ENCODE measurements at places on chromosomes 12 and 14.

- DNase-seq, result no peak
These were observed 2.5 kb upstream of the SALL2 start for GRCh38 chr14:21528381-21529348.

DNA sequence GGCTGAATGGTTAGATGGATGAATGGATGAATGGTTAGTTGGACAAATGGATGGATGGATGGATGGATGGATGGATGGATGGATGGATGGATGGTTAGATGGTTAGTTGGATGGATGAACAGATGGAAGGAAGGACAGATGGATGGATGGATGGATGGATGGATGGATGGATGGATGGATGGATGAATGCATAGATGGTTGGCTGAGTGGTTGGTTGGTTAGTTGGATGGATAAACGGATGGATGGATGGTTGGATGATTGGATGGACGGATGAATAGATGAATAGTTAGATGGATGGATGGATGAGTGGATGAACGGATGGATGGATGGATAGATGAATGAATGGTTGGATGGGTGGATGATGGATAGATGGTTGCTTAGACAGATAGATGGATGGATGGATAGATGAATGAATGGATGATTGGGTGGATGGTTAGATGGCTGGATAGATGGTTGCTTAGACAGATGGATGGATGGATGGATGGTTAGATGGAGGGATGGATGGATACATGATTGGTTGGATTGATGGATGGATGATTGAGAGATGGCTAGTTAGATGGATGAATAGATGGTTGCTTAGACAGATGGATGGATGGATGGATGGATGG is 48.8 kb upstream of the HSPB8 start:
- DNase-seq, result no peak

- DNase-seq, result no peak
These were observed 446 bp downstream of the PPP1R12A start for GRCh38 chr12:79934281-79935020.

- DNase-seq, result no peak
These were observed 75.0 kb downstream of the SCAF11 start for GRCh38 chr12:45915405-45915804.

DNA sequence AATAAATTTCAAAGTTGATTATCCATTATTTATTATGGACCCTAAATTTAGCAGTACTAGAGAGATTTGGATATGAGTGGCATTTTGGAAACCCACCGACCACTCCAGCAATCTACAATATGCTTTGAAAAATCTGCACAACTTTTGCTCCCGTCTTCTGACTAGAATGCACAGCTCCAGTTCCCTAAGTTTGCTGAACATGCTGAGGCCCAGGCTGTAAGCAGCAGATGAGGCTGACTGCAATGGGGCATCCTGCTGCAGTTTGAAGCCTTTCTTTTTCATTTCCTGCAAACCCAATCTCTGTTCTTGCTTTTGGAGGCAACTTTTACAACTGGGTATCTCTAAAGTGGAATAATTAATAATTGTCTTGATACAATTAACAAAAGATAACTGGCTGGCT is 405.8 kb downstream of the ATP23 start:
- DNase-seq, result no peak

GRCh38 chr12:59963546-59963945 is 367.7 kb downstream of the SLC16A7 start:
- no peak for DNase-seq

DNA sequence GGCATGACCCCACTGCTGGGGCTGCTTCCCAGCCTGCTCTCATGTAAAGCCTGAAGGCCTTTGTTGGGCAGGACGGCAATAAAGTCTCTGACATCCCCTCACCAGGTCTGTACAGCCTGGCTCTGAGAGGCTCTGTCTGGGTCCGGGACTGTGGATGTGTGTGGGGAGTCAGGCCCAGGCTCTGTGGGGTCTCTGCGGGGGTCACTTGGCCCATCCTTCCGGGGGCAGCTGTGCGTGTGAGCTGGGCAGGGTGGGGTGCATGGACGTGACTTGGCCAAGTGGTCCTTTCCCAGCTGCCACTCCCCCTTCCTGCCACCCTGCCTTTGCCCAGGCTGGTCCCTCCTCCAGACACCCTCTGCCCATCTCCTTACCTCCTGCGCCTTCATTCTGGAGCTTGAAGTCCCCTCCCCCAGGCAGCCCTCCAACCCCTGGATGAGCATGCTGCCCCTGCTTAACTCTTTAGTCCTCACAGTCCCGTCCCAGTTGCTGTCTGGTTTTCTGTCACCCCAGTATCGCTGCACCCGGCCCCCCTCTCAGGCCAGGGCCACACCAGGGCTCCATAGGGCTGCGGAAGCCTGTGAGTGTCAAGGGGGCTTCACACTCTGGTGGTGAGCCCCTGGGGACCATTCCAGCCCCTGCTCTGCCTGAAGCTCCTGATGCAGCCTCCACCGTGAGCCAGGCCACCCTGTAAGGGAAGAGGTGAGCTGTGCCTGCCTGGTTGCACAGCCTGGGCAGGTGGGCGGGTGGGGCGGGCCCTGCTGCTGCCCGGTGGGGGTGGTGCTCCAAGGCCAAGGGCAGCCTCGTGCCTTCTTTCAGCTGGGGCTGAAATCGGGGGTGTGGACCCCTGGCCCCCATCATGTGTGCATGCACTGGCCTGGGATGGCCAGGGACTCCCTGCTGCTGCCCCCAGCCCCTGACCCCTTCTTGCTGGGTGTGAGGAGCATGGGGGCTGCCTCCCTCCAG is 25.5 kb upstream of the KIF26A start:
- no peak for DNase-seq

DNA sequence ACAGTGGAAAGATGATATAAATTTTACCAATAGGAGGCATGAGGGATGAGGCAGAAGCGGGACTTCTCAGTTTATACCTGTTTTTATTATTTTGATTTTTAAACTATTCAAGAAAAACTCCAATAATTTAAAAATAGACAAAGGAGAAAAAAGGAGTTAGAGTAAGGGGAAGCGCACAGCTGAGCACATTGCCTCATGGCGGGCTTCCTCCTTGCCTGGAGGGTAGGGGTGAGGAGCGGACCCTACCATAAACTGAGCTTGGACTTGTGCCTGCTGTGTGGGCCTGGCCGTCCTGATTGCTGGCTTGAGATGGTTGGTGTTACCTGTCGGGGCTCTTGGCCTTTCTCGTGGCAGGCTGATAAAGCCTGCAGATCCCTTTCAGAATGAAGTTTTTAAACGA is 15.1 kb upstream of the HIP1R start:
- no peak for DNase-seq

- DNase-seq, result no peak
These were observed 20.3 kb downstream of the KRT85 start for GRCh38 chr12:52347016-52347415.

DNA sequence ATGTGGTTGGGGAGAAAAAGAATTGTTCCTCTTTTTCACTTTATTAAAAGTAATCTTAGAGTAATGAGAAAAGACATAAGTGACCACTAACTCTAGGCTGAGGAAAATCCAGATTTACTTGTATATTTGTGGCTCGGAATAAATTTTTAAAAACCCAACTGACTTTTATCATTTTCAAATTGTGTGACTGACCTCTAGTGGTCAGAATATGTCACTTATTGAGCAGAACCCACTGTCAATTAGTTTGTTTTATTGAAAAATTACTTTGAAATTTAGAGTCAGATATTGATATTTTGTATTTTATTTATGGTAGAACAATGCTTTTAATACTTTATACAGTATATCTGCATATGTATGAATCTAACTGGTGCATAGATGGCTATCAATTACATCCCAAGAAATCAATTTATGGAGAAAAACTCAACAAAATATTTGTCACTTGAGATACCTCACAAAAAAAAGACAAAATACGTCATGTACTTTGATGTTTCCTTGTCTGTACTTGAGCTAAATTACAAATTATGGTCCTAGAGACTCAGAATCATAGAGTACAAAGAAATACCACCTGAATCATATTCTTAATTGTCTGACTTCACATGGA is 229.4 kb downstream of the CNTN1 start:
- no peak for DNase-seq

Measured in NCI-H1092 (cell line).